ENCODE measurements at places on chromosomes 3 and 15.
A peak's percentile ranks its signal among the peaks of the same experiment; 100 is the strongest.

- DNase-seq: no peak
Measured at GRCh38 chr3:127157171-127157828, 35.6 kb upstream of the PRR23E start.

DNA sequence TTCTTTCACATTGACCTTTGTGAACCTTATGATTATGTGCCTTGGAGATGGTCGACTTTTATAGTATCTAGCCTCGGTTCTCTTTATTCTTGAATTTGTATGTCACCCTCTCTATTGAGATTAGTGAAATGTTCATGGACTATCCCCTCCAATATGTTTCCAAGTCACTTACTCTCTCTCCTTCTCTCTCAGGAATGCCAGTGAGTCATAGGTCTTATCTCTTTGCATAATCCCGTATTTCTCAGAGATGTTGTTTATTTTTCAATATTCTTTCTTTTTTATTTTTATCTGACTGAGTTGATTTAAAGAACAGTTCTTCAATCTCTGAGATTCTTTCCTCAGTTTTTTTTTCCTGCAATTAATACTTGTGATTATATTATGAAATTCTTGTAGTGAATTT lies 411.6 kb upstream of the CADM2 start:
- DNase-seq: no peak

GRCh38 chr3:156761713-156762451 lies 64.3 kb upstream of the LEKR1 start:
- DNase-seq: no peak

GRCh38 chr3:171558188-171558696 lies 98.0 kb upstream of the TNIK start:
- DNase-seq: peak; percentile 11

- no peak for DNase-seq
Measured at GRCh38 chr3:156963096-156963495, 136.9 kb downstream of the LEKR1 start.

DNA sequence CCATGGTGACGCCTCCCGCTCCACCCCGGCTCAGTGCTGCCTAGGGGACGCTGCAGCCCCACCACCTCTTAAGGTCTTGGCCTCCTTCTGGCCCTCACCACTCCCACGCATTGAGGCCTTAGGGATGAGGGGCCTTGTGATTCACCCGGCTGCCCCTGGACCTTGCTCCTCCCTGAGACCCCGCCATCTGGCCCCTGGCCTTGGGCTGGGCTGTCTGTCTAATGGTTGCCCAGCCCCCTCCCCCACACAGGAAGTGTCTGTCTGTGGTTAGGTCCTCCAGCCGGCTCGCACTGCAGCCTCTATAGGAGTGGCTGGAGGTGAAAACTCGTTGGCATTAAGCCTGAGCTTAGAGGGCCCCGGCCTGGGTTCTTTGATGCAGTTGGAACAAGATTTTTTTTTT lies 21.5 kb upstream of the MTHFS start:
- DNase-seq: no peak

GRCh38 chr3:42557854-42558253 lies 23.9 kb downstream of the SEC22C start:
- DNase-seq: peak; percentile 92

DNA sequence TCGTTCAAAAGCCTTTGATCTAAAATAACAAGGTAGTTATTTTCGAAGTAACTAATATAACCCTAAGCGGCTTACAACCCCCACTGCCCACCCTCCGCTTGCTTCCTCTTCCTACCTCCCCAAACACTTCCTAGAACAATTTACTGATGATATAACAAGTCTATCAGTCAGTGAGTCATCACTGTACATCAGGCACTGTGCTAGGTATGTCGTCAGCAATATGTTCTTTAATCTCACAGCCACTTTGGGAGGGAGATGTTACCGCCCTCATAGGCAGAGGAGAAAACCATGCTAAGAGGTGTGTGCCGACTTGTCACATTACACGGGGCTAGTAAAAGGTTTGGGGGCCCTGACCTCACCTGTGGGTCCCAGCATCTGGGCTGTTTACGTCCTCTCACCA lies 381.8 kb downstream of the EPHB1 start:
- DNase-seq: no peak

- no peak for DNase-seq
Measured at GRCh38 chr15:51846066-51846462, 16.6 kb downstream of the TMOD3 start.

- DNase-seq: no peak
Measured at GRCh38 chr15:26129852-26130251, 266.7 kb upstream of the ATP10A start.

GRCh38 chr3:29934751-29935150 lies 653.9 kb downstream of the RBMS3 start:
- DNase-seq: no peak

GRCh38 chr15:85542895-85543331 lies 162.5 kb downstream of the AKAP13 start:
- DNase-seq: no peak

DNA sequence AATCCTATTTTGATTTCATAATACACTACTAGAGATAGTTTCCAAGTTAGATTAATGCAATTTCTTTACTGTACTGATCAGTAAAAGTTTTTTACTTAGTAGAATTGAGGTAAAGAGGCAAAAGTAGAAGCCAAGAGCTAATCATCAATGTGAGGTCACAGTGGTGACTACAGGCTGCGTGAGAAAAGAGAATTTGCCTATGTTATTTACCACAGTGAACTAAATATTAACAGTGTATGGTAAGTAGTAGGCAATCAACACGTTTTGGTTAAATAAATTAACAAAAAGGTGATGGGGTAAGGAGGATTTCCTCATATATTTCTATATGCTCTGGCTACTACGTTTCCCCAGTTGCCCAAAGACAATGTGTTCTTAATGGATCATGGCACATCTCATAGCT lies 202.2 kb upstream of the CMC1 start:
- DNase-seq: no peak

DNA sequence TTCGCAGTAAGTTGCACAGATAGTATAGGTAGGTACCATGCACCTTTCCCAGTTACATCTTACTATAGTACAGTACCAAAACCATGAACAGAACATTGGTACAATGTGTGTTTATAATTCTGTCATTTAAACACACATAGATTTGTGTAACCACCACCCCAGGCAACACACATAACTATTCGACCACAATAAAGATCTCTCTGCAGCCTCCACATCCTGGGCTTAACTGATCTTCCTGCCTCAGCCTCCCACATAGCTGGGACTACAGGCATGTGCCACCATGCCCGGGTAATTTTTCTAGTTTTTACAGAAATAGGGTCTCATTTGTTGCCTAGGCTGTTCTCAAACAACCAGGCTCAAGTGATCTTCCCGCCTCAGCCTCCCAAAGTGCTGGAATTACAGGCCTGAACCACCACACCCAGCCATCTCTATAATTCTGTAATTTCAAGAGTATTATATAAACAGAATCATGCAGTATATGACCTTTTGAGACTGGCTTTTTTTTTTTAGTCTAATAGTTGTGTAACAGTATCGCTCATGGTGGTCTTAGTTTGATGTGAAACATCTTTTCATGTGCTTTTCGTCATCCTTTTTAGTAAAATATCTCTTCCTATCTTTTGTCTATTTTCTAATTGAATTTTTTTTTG lies 13.3 kb upstream of the TMF1 start:
- no peak for DNase-seq

- DNase-seq: no peak
Measured at GRCh38 chr3:155895379-155895900, 25.0 kb downstream of the GMPS start.

DNA sequence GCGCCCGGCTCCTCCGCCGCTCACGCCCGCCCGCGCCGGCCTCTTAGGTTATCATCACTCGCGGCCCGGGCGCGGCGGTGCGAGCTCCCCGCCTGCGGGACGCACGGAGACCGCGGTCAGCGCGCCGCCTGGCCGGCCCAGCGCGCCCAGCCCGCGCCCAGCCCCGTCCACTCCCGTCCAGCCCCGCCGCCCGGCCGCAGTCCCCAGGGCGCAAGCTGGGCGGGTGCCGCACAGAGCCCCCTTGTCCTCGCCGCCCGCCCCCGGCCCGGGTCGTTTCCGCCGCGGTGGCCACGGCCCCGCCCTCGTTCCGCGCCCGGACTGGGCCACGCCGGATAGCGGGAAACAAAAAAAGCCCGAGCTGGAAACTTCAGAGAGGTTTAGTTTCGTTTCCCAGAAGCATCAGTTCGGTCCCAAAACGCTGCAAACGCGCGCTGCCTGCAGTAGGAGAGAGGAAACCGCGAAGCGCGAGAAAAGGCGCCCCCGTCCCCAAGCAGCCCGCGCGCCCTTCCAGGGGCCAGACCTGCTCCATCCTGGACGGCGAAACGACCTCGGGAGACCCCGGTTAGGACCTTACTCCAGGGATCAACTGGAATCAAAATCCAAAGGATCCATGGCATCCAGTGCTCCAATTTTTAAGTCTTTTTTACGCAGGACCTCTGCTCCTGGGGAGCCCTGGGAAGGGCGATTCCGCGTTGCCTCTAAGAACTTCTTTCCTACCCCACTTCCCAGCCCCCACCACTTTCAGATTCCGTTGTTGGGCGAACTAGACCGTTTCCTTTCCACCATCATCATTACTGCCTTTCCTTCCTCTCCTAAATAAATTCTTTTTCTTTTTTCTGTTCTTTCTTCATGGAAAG lies at the start of gene ATP10A:
Gene ATP10A, minus strand, starts transcription at position 217 of the 857 bp plus-strand sequence. CDS start 231 bp downstream, outside the sequence.
- DNase-seq: no peak

- no peak for DNase-seq
Measured at GRCh38 chr3:74347563-74348268, 266.7 kb downstream of the CNTN3 start.

DNA sequence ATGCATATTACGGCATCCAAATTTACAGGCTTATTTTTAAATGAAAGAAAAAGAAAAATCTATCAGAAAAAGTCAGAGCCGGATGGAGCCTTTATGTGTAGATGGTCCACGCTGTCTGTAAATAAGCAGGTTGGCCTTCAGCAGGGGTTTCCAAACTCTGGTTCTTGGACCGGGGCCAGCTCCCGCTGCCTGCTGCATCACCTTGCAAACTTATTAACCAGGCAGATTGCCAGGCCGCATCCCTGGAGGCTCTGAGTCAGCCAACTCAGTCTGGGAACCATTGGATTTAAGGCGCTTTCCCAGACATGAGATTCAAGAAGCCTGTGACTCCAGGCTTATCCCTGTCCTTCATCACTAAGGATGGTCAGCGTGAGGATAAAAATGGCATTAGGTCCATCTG lies 212.4 kb downstream of the OPA1 start:
- peak; percentile 9 for DNase-seq

DNA sequence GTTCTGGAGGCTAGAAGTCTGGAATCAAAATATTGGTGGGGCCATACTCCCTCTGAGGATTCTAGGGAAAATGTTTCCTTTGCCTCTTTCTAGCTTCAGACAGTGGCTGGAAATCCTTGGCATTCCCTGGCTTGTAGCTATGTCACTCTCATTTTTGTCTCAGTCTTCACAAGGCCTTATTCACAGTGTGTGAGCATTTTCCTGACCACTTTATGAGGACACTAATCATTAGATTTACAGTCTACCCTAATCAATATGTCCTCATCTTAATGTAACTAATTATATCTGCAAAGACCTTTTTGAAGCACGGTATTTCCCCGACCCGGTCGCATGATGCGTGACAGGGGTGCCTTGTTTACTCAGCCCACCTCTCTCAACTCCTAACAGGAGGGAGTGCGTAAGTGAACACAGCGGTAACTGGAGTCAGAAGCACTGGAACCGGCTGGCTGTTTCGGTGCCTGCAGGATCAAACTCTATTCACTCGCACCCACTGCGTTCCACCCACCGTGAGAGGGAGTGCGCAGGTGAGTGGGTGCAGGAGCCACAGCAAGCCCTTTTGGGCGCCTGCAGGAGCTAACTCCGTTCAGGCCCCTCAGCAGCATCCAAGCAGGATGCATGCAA lies 155.0 kb downstream of the EPHA3 start:
- no peak for DNase-seq

DNA sequence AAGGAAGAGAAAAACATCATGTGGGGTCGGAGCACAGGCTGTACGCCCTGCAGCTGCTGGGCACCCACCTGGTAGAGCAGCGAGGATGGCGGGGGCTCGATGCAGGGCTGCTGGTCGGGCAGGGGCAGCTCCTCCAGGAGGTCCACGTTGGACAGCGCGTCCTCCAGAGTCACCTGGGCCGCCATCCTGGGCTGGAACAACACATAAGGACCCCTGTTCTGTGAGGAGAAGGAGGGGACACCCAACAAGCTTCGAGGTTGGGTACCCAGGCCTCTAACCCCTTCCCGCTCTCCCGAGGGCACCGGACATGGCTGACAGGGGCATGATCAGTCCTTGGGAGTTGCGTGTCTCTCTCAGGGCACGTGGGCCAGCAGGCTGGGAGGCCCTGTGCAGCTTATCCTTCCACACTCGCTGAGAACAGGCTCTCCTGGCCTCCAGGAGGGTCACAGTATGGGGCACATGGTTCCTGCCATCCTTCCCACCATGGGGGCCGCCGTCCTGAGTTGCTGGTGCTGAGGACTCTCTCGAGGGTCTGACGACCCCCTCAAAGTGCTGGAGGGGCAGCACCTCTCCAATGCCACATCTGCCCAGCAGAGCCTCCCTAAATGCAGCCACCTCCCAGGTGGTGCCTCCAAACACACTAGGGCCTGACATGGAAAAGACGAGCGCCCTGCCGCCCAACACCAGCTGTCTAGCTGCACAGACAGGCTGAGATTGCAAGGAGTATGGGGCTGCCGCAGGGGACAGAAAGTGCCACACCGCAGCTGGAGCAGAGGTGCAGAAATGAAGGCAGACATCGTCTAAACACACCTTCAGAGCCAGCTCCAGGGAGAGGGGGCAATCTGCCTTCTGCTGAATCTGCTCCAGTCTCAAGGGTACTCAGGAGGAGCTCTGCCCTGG lies 32.8 kb downstream of the CYFIP1 start:
- no peak for DNase-seq

DNA sequence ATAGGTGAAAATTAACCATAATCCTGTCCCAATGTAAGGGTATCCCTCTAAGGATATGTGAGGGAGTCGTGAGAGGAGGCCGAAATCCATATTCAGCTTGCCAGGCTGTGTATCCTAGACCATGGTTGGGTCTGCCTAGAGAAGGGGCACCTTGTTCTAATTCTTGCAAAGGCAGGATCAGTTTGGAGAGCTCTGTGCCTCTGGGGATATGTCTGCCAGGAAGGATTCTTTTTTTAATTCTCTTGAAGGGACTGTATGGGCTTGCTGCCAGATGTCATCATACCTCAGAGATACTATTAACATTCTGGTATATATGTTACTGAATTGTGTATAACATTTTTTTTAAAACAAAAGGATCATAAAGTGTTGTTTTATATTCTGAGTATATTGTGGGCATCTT lies 2.4 kb downstream of the ATP1B3 start:
- peak; percentile 33 for DNase-seq

DNA sequence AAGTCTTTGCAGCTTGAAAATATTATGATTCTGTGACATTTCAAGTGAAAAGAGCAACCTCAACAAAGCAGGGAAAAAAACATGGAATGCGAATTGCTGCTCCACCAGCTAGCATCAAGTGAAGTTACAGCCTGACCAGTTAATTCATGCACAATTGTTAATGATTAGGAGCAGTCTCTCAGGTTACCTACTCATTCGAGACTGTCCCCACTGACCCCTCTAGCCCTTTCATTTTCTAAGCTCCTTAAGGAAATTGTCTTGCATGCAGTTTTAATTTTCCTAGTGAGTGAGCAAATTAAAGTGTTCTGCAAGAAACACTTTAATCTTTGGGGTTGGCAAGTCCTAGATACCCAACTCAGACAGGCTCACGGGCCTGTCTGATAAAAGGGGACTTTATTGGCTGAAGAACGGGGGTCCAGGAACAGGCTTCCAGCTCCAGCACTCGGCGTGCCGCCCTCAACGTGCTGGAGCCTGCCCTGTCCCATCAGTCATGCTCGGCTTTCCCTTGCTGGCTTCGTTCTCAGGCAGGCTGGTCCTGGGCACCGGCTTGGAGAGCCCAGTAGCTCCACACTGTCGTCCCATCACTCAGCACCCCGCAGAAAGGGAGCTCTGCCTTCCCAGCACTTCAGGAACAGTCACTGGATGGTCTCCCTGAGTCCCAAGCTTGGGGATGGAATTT lies 18.3 kb downstream of the PODXL2 start:
- DNase-seq: no peak
